ENCODE measurements at places on chromosomes 16 and 17. TPM values are rescaled to one million over a fixed set of nuclear protein-coding genes. Genes with fewer than 3 reads are reported as not detected.

AHSP gene
- total RNA-seq: not detected

LRRC37A gene
- total RNA-seq: 8.0 TPM

- H3K27me3 ChIP-seq: no peaks in the 10 kb centered on the region
- peaks cover 6% of the 10 kb centered on the region for H3K4me1 ChIP-seq
- H3K36me3 ChIP-seq: peaks cover 68% of the 10 kb centered on the region
- no peak for DNase-seq
Measured at GRCh38 chr17:40399185-40399584, 18.5 kb downstream of the TOP2A start.

- peaks cover 68% of the 10 kb centered on the region for H3K36me3 ChIP-seq
- peaks cover 59% of the 10 kb centered on the region for H3K4me1 ChIP-seq
- peak overlapping the region; percentile 61 for H3K4me3 ChIP-seq
- no peaks in the 10 kb centered on the region for H3K27me3 ChIP-seq
Measured at GRCh38 chr17:76716146-76716838, 5.5 kb upstream of the MXRA7 start.

- no peak overlapping the region for H3K4me3 ChIP-seq
- DNase-seq: no peak
- H3K36me3 ChIP-seq: no peaks in the 10 kb centered on the region
- H3K27me3 ChIP-seq: peaks cover 15% of the 10 kb centered on the region
- H3K27ac ChIP-seq: no peak overlapping the region
Measured at GRCh38 chr16:15460601-15461000, 26.2 kb downstream of the BMERB1 start.

DNA sequence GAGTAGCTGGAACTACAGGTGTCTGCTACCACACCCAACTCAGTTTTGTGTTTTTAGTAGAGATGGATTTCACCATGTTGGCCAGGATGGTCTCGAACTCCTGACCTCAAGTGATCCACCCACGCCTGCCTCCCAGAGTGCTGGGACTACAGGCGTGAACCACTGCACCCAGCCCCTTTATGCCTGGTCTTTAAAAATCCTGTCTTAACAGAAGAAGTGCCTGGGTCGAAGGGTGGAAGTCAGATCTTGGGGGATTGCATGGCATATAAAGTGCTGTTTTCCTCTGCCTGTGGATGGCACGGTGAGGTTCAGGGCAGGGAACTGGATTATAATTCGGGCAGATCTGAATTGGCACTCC lies 30.3 kb downstream of the ZC3H18 start:
- no peak overlapping the region for H3K27ac ChIP-seq
- H3K4me1 ChIP-seq: peaks cover 6% of the 10 kb centered on the region
- H3K4me3 ChIP-seq: no peak overlapping the region
- peaks cover 28% of the 10 kb centered on the region for H3K36me3 ChIP-seq
